ENCODE measurements at places on chromosomes 1 and 21.

DNA sequence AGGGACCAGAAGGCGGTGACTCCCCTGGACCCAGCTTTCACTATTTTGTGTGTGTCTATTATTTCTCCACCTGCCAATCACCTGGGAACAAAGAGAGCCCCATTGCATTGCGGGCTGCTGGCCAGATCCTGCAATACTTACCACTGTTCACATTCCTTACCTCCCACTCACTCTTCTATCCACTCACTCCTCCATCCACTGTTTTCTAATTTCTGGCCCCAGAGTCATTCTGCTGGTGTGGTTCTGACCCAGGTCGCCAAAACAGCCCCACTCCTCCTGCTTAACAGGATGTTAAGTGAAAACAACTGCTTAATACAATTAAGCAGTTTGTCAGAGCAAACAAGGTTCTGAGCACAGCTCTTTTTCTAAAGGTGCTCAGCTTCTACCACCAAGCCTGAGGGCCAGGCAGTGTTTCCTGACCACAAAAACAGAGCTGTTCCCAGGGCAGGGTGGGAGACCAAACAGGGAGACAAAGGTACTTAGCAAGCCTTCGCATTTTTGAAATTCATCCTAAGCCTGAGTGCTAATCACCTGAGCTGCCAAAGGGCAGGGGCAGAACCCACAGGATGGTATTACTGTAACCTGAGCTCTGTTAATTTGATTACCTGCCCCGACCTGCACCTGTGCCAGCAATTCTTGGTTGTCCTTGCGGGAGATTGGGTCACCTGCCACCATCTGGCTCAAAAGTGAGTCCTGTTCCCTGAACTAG is 38.5 kb upstream of the EFCAB14 start:
- no peak for DNase-seq

DNA sequence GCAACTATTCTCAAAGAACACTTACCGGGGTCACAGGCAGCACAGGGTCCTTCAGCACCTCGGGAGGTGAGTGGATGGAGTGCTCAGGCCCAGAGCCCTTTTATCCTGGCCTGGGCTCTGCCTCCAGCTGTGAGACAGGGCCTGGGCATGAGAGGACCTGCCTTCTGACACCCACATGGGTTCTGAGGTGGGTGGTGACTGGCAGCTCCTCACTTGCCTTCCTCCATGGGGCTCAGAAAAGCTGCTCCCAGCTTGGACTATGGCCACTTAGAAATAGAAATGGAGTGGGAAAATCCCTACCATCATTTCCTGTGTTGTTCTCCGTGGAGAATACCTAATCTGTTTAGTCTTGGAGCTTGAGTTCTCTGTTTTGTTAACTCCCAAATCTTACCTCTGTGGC is at the start of gene LCE1C:
Gene LCE1C (minus strand): TSS at position 76 of the 400 bp plus-strand sequence. CDS start 1,173 bp downstream, outside the sequence.
- no peak for DNase-seq

DNA sequence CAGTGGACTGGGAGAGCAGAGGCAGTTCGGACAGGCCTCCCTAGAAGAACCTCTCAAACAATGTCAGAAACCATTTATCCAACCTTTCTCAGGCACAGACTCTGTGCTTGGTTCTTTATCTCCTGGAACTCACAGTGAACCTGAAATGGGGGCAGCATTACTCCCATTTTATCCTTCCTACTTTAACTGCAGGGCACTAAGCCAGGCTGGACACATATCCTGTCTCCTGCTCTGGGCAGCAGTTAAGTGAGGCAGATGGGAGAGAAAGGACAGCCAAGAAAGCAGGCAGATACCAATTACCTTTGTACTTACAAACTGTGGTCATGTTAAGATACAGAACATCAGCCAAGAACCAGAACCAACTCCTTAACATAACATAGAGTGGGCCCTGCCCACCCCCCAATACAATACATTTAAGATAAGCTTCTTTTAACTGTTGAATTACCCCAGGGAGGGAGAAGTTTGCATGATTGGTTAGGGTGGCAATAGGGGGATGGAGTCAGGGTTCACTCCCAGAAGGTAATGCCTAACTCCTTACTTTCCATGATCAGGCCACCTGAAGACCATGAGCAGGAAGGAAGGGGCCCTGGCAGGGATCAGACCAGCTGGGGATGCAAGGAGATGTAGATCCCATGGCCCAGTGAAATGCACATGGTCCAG is 10.9 kb downstream of the KDF1 start:
- DNase-seq, result no peak

DNA sequence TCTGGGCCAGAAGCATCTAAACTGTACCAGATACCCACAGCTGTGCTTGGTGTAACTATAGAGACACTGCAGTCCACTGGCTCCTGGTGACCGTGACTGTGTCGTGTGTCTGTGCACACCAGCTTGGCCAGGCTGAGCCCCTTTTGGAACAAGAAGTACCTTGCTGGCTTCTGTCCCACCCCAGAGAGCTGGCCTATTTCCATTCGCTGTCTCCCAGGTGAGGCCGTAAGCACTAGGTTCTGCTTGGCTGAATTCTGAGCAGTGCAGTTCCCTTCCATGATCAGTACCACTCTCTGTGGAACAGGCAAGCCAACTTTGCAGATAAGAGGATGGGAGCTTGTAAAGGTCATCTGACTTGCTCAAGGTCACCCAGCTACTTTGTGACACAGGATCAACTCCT is 119.9 kb upstream of the DNAH14 start:
- no peak for DNase-seq

- DNase-seq, result no peak
Observed at GRCh38 chr1:29502225-29502910, 266.0 kb downstream of the PTPRU start.

DNA sequence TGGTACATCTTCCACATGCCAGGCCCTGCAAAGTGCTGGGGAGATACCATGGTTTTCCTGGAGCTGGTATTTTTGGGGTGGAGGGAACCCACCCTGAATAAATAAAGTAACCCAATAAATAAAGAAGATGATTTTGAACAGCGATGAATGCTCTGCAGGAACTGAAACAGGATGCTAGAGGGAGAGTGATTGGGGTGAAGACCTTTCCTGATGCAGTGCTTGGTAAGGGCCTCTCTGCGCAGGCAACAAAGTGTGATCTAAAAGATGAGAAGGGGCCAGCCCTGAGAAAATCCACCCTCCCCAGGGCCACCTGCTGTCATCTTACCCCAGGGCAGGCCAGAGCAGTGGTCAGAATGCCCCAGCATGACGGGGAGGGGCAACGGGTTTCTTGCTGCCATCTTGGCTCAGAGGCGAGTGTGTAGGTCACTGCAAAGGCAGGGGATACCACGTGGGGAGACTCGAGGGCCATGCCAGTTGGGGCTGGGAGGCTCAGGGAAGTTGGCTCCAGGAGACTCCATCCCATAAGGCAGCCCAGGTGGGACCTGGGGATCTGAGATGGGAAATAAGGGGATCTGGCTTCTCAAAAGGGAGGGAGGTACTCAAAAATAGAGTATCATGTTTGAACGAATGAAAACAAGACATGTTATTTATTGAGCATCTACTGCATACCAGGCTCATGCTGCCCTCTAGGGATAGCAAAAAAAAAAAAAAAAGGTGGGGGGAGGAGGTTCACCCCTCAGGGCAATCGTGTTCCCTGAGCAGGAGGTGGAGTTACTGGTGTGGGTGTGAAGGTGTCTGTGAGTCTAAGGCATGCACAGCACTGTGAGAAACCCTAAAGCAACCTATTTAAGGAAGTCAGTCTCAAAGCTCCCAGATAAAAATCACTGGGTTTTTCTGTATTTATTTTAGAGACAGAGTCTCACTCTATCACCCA is 2.8 kb downstream of the SRARP start:
- DNase-seq, result no peak

DNA sequence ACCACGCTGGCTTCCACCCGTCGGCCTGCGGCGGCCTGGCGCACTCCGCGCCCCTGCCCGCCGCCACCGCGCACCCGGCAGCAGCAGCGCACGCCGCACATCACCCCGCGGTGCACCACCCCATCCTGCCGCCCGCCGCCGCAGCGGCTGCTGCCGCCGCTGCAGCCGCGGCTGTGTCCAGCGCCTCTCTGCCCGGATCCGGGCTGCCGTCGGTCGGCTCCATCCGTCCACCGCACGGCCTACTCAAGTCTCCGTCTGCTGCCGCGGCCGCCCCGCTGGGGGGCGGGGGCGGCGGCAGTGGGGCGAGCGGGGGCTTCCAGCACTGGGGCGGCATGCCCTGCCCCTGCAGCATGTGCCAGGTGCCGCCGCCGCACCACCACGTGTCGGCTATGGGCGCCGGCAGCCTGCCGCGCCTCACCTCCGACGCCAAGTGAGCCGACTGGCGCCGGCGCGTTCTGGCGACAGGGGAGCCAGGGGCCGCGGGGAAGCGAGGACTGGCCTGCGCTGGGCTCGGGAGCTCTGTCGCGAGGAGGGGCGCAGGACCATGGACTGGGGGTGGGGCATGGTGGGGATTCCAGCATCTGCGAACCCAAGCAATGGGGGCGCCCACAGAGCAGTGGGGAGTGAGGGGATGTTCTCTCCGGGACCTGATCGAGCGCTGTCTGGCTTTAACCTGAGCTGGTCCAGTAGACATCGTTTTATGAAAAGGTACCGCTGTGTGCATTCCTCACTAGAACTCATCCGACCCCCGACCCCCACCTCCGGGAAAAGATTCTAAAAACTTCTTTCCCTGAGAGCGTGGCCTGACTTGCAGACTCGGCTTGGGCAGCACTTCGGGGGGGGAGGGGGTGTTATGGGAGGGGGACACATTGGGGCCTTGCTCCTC is 1.9 kb downstream of the OLIG2 start:
- DNase-seq, result no peak

DNA sequence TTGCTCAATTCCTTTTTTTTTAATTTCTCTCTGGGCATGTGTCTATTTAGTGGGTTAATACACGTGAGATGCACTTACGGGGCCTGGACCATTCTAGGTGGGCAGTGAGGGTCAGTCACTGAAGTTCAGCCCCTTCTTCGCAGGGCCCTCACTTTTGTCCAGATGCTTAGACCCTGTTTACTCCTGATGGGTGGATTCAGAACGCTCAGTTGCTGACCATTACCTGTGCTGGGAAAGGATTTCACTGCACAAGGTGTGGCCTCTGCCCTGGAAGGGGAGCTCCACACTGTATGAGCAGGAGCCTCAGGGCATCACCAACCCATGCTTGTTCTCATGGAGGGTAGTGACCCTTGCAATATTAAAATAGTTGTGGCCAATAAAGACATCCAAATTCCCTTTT is 4.5 kb downstream of the PRAMEF12 start:
- DNase-seq, result no peak

DNA sequence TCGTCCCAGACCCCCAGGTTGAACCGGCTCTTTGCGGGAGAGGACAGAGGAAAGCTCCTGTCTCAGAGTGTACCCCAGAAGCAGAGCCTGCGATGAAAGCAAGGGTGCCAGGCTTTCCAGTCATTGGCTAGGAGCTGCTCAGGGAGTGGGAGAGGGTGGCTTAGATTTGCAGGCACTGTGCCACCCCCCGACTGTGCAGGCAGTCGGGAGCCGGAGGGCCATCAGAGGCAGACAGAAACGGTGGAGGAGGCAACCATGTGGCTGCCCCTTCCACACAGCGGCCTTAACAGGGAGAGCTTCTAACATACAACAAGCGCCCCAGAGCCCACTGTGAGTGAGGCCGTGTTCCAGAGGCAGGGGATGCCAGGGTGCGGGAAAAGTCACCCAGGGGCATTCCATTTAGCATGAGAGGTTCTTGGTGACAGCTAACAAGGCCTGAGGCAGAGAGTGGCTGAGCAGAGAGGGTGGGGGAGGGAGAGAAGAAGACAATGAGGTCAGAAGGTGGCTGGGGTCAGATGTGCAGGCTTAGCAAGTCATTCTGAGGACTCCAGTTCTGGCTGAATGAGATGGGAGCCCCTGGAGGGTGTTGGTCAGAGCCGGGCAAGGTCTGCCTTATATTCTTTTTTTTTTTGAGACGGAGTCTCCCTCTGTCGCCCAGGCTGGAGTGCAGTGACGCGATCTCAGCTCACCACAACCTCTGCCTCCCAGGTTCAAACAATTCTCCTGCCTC is 9.5 kb upstream of the C1orf167 start:
- DNase-seq, result no peak

GRCh38 chr1:37954316-37954971 is 7.6 kb upstream of the INPP5B start:
- no peak for DNase-seq

DNA sequence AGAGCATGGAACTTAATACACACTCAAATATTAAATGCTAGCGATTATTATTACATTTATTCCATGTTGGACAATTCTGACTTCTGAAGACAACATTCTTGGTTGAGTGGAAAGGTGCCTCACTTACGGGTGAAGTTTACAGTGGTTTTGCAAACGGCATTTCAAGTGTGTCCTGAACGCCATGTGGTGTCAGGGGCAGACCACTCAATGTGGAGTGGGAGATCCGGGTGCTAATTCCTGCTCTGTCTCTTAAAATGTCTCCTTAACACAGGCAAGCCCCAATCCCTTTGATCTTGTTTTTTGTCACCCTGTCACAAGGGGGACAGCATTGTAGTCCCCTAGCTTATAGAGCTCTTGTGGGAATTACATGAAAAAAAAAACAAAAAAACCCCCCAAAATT is 5.6 kb upstream of the TDRD10 start:
- no peak for DNase-seq

DNA sequence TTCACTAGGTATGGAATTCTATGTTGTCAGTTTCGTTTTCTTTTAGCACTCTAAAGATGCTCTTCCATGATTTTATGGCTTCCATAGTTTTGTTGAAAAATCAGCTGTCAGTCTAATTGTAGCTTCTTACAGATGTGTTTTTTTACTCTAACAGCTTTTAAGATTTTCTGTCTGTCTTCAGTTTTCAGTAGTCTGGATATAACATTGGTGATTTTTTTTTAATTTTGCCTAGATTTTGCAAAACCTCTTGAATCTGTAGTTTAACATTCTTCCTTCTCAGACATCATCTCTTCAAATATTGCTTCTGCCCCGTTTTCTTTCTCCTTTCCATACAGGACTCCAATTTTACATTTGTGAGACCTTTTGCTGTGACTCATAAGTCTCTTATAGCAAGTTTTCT is 17.9 kb upstream of the DYRK1A start:
- DNase-seq, result no peak

GRCh38 chr1:241499910-241500309 is 19.6 kb downstream of the FH start:
- DNase-seq, result peak; percentile 43

GRCh38 chr1:32969566-32969965 is 5.0 kb upstream of the RNF19B start:
- DNase-seq, result peak; percentile 46

- no peak for DNase-seq
Observed at GRCh38 chr1:56501888-56502287, 77.5 kb downstream of the PLPP3 start.

Data from AG08395 (cell line).